ENCODE measurements at places on chromosomes 6 and 20.

GRCh38 chr6:138671351-138671750 is 102.2 kb upstream of the CCDC28A start:
- DNase-seq, result no peak

DNA sequence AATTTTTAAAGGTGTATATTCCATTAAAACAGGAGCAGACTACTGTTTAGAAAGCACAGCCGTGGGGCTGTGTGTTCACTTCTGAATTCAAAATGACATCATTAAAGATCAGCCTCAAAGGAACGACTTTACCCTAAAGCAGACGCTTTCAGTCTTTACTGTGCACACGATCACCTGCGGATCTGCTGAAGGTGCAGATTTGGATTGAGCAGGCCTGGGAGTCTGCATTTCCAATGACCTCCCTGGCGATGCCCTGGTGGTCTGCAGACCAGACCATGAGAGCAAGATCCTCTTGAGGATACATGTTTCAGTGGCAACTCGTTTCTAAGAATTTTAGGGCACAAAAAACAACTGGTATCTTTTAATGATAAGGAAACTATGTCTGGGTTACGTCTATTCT is 27.2 kb downstream of the TXNDC5 start:
- DNase-seq, result no peak

GRCh38 chr6:169800116-169800667 is 48.8 kb downstream of the ERMARD start:
- DNase-seq, result no peak

DNA sequence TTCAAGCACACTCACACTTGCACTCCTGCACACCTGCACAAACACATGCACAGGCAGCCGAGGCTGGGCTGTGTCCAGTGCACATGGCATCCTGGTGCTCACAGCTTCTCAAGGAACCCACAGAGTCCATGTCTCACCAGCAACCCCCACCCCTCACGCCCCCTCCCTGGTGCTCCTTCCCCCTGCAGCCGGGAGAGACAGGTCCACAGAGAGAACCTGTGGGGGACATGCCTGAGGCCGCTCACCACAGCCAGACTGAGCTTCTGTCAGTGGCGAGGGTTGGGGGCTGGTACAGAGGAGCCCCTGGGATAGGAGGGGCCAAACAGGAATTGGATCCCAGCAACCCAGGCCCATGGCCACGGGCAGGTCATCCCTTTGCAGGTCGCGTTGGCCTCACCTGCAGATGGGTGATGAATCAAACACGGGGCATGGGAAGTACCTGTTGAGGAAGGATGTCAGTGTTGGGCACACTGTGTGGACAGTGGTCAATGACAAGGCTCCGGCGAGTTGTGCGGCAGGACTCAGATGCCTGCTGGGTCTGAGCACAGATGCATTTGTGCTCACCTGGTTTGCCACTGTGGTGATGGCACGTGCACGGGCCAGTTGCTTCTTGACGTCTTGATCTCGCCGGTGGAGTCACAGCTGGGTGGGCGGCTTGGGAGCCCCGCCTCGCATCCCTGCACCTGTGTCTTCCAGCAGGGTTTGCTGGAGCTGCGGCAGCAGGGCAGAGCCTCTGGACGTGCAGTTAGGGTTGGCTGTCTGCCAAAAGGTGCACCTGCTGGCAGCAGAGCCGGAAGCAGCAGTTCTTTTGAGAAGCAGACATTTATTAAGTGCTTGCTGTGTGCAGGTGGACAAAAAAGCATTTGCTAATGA is 113.0 kb downstream of the ERMARD start:
- peak; percentile 33 for DNase-seq

- DNase-seq, result no peak
Observed at GRCh38 chr20:32391003-32391402, 32.9 kb downstream of the ASXL1 start.

DNA sequence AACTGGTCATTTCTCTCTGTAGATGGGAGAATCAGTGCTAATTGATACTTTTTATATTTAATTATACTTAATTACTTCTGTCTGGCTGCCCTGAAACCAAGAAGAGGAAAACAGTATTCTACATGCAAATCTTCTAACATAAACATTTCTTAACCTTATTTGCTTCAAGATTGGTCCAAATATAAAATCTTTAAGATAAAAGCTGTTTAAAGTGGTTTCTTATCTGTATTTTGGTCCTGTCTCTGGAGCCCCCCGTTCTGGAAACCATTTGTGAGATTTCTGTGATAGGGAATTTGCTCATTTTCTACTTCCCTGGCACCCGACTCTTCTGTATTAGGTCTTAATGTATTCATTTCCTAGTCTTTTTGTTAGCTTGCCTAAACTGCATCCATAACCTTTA is 168.6 kb downstream of the RNF144B start:
- no peak for DNase-seq

DNA sequence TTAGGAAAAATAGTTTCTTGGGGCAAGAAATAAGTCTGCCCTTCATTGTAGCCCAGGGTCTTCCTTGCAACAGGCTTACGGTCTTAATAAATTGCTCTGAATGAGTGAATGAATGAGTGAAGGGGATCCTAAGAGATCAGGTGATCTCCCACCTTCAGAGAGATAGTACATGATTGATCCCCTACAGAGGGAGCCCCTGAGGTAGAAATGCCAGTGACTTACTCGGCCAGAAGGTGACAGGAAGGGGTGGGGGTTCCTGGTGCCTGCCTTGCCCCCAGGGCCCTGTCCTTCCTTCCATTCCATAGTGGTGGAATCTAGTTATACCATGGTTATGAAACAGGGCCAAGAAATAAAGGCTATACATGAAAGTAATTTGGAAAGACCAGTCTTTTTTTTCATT is 215.3 kb upstream of the SSTR4 start:
- no peak for DNase-seq

DNA sequence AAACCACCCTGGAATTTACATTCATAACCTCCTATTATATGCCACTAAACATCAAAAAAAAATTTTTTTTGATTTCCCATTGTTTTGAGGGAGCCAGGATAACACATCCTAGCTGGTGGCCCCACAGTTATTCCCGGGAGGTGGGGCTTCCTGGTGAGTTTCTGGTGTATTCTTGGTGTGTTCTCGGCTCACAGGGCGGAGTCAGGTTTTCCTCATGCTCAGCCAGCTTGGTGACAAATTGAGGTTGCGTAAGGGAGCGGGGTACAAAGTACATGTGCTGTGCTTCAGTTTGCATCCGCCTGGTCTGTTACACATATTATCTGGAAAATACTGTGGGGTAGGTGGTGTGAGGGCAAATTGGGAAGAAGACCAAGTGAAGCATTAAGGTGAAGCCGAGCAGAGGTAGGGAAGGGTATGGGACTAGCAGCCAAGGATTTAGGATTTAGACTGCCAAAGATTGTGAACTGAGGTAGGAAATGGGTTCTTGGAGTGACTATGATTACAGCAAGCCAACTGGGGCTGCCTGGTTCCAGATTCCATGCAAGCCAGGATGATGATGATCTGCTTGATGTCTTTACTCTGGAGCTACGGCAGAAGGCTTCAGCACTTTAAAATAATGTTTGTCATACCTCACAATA is 46.2 kb upstream of the EEF1A1 start:
- no peak for DNase-seq

GRCh38 chr6:5567352-5567751 is 306.0 kb downstream of the FARS2 start:
- DNase-seq, result no peak

DNA sequence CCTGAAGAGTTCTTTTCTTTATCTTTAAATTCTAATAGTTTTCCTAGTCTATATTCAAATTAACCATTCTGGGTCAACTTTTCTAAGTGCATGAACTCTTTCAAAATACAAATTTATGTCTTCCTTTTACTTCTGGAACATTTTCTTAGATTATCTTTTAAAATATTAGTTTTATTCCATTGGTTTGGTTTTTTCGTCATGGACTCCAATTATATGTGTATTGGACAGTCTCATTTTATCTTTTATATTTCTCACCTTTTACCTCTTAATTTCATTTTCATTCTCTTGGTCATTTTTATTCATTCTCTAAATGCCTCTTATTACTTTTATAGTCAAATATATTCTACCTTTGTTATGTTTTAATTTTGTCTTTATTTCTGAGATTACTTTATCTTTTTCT is 356.7 kb upstream of the MMS22L start:
- no peak for DNase-seq

GRCh38 chr20:47362361-47363219 is 6.1 kb upstream of the ZMYND8 start:
- no peak for DNase-seq

DNA sequence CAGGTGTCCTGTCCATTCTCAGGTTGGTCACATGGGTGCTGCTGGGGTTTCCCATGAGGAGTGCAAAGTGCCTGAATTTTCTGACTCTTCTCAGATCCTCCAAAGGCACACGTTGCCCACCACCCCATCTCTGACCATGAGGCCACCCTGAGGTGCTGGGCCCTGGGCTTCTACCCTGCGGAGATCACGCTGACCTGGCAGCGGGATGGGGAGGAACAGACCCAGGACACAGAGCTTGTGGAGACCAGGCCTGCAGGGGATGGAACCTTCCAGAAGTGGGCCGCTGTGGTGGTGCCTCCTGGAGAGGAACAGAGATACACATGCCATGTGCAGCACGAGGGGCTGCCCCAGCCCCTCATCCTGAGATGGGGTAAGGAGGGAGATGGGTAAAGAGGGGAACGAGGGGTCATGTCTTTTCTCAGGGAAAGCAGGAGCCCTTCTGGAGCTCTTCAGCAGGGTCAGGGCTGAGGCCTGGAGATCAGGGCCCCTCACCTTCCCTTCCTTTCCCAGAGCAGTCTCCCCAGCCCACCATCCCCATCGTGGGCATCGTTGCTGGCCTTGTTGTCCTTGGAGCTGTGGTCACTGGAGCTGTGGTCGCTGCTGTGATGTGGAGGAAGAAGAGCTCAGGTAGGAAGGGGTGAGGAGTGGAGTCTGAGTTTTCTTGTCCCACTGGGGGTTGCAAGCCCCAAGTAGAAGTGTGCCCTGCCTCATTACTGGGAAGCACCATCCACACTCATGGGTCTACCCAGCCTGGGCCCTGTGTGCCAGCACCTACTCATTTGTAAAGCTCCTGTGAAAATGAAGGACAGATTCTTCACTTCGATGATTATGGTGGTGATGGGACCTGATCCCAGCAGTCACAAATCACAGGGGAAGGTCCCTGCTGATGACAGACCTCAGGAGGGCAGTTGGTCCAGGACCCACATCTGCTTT is 2.0 kb downstream of the HLA-F start:
- DNase-seq, result no peak

Measured in germinal center (tissue), 1 donor.